ENCODE measurements at places on chromosomes 16 and 17.

DNA sequence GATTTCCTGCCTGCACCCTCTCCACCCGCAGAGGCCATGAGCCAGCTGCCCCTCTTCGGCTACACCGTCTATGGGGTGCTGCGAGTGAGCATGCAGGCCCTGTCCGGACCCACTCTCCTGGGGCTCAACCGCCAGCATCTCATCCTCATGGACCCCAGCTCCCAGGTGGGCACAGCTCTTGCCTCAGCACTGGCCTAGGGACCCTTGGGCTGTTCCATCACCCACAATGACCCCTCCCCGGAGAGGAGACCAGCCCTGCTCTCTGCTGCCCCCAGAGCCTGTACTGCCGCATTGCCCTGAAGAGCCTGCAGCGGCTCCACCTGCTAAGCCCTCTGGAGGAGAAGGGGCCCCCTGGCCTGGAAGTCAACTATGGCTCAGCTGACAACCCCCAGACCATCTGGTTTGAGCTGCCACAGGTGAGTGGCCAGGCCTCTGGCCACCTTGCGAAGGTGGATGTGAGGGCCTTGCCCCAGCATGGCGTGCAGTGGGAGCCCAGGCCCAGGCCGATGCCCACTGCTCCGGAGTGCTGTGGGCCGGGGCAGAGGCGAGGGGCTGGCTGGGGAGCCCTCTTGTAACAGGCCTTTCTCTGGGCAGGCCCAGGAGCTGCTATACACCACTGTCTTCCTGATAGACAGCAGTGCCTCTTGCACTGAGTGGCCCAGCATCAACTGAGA, 7.3 kb upstream of the SMIM5 start:
- no peak for DNase-seq

GRCh38 chr16:72400257-72401083, 228.5 kb upstream of the PMFBP1 start:
- DNase-seq = peak; percentile 8

DNA sequence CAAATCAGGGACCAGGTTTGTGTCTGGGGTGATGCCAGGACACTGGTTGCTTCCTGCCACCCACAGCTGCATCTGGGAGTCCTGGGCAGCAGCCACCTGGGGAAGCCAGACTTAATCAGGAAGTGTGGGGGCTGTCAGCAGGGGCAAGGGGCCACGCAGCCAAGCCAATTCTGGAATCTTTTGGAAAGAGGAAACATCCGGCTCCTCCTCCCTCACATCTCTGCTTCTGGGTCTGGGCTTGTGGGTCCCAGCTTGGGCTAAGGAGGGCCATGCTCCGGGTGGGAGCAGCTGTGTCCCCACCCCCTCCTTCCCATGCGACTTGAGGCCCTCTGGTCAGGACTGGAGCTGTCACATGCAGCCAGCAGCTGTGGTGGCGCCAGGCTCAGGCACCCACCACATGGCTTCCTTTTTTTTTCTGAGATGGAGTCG, 37.0 kb upstream of the CCDC182 start:
- no peak for DNase-seq

GRCh38 chr16:80620736-80621605, 80.2 kb downstream of the DYNLRB2 start:
- no peak for DNase-seq

DNA sequence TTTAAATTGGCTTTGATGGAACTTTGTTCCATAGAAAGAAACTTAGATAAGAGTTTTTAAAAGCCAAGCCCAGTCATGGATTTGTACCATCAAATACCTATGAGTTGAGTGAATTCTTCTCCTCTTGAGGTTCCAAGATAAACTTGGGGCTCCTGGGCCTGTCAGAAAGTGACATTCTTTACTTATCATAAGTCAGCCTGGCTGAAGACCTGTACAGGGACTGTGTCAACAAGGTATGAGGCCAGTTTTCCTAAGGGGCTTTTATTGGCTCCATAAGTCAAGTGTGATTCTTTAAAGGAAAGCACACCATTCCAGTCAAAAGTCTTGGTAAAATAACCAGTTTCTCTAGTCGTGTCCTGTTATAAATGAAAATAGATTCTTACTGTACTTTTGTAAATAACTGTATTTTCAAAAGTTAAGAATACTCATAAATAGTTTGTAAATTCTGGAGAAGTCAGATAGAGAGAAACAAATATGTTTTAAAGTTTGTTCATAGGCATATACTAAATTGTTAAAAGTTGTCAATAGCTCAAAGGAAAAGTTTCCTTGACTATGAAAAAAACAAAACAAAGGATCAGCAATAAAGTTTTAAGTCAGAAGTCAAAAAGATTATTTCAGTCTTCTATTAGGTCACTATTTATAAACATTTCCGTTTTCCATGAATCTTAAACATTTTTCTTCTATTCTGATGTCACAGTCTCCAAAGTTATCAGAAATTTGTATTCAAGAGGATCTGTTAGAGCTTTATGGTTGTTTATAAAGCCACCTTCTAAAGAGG, 22.5 kb upstream of the MYO1D start:
- no peak for DNase-seq

GRCh38 chr17:56257075-56257474, 103.8 kb downstream of the ANKFN1 start:
- DNase-seq = no peak

DNA sequence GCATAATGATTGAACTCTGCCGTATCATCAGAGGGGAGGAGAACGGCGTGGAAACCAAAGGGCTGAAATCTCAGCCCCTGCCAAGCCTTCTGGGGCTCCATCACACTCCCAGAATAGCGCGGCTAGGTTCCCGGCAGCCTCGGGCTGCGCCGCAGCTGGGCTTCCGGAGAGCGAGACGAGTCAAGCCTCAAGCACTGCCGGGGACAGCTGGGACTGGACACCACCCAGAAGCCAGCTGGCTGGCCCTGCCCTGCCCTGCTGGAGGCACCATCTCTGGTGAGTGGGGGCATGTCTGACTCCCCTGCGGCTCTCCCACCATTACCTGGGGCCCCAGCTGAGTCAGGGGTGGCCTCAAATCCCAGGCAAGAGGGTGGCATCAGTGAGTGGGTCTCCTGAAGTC, 7.2 kb upstream of the GPRC5C start:
- DNase-seq = no peak

DNA sequence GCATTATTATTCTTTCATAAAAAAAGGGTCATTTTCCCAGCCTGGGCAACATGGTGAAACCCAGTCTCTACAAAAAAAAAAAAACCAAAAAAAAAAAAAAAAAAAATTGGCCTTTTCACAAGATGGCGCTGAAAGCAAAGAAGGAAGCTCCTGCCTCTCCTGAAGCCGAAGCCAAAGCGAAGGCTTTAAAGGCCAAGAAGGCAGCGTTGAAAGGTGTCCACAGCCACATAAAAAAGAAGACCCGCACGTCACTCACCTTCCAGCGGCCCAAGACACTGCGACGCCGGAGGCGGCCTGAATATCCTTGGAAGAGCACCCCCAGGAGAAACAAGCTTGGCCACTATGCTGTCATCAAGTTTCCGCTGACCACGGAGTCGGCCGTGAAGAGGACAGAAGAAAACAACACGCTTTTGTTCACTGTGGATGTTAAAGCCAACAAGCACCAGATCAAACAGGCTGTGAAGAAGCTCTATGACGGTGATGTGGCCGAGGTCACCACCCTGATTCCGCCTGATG, 4.9 kb upstream of the PGAP6 start:
- DNase-seq = no peak

DNA sequence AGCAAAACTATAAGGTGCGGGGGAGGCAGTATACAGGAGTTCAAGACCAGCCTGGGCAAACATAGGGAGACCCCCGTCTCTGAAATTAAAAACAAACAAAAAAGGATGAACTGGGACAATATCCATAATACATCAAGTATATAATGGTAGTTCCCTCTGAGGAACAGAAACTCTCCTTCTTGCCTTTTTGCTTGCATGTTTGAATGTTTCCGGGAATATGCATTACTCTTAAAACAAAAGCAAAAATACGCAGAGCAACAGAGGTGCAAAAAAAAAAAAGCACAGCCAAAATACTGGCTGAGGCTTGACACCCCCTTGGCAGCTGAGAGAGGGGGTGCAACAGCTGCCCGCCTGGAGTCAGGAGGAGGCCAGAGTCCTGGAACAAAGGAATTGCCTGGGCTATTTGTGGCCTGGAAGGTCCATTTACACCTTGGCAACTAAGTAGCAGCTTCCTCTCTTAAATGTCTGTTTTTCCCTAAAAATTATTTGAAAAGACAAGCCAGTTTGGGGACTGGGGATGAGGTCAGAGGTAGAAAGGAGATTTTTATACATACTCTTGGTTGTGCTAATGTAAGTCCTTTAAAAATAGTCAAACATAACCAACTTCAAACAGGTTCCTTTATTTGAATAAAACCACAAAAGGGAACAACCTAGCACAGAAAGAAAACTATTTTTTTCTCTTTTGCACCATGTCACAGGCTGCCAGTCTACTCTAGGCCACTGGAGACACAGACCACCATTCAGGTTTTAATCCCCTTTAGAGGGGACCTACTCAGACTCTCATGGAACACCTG, 19.5 kb downstream of the USP7 start:
- DNase-seq = no peak

DNA sequence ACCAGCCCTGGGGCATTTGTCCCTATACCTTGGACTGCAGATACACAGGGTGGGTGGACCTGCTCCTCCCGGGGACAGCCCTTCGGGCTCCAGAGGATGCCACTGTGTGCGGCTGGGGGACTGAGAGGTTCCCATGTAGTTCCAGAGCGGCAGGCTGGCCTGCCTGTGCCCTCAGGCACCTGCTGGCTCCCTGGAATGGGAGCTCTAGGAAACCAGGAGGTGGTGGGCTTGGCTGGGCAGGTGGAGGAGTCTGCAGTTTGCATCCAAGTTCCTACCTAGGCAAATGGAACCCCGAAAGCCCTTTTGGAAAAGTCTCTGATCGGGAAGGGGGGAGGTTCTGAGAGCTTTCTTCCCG, 982 bp downstream of the DBNDD1 start:
- no peak for DNase-seq

GRCh38 chr17:81741594-81742452, 29.7 kb downstream of the SLC25A10 start:
- no peak for DNase-seq

GRCh38 chr16:59697761-59698160, 963.6 kb upstream of the GOT2 start:
- no peak for DNase-seq

- peak; percentile 74 for DNase-seq
Observed at GRCh38 chr16:28210979-28211588, 681 bp downstream of the XPO6 start.

GRCh38 chr16:81410643-81411293, 33.8 kb upstream of the CMIP start:
- DNase-seq = no peak

DNA sequence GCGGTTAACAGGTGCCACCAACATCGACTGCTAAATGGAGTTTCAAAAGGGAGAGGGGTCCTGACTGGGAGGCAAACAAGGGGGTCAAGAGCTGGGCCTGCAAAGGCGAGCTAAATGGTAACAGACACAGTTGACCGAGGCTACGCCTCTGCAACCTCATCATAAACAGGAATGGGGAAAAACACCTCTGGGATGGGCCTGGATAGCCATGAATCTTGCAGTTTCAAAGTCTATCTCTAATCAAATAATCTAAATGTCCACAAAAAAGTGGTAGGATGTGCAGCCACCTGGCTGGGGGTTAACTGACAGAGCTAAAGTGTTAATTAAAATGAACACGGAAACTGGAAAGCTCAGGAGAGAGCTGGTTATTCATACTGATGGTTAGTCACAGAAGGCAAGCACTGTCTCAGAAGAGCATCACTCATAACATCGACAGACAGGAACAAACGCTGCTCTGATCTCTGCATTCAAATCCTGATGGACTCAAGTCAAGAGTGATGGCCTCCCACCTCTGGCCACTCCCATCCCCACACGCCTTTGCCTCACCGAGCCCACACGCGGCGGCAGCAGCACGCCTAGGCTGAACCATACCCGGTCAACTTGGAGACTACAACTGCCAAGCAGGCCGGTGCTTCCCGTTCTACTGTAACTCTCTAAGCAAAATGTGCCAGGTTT, 56.3 kb downstream of the CREBBP start:
- no peak for DNase-seq

GRCh38 chr17:3710951-3711383, 12.7 kb upstream of the HASPIN start:
- DNase-seq = peak; percentile 53

DNA sequence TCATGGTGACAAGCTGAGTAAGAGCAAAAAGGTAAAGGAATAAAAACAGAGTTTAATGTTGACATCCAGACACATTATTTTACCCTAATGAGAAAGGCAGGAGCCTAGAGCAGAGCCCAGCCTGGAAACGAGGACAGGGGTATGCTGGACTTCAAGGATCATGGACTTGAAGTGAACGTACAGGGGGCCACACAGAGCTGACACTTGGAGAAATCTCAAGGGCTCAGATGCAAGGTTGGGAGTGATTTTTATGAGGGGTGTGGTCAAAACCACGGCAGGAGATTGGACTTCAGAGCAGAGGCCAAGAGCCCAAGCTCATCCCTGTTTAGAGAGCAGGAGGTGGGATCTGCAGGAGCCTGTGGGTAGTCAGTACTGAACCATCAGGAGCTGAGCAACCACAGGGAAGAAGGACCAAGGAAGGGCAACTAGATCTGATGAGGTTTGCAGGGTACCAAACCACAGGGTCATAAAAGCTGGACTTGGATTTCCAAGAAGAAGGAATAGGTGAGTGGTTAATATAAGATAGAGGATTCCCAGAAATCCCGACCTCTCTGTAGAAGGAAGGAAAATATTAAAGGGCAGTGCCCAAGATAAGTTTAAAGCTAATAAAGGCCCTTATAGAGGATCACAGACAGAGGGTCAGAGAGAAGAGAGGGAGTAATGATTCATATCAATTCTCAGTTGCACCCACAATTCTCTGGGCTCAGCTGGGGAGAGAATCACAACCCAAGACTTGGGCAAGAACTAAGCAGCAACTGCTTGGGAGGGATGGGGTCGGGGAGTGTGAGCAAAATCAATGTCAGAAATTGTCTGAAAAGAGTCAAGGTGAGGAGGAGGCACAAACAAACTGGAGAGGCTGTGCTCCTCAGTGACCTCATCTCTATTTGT, 331.7 kb downstream of the SOX9 start:
- DNase-seq = no peak

DNA sequence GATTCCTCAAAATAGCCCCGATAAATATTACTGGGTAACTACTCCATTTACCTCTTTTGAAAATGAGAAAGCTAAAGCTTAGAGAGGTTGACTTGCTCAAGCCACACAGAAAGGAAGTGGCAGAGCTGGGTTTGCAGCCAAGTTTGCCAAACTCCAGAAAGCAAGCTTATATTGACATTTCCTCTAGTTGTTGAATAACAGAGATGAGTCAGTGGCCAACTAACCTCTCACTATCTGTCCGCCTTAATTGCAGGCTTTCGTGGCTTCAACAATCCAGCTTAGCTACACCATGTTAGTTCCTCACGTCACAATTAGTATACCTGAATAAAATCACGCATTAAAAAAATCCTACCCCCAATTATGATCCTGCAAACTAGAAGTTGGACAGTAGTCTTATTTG, 151.7 kb downstream of the CNTNAP4 start:
- no peak for DNase-seq
